ENCODE measurements at places on chromosomes 2 and 18.

GRCh38 chr18:59724103-59724502, 26.9 kb upstream of the CCBE1 start:
- DNase-seq, result no peak

GRCh38 chr2:149808556-149808955, 221.0 kb upstream of the MMADHC start:
- no peak for DNase-seq

DNA sequence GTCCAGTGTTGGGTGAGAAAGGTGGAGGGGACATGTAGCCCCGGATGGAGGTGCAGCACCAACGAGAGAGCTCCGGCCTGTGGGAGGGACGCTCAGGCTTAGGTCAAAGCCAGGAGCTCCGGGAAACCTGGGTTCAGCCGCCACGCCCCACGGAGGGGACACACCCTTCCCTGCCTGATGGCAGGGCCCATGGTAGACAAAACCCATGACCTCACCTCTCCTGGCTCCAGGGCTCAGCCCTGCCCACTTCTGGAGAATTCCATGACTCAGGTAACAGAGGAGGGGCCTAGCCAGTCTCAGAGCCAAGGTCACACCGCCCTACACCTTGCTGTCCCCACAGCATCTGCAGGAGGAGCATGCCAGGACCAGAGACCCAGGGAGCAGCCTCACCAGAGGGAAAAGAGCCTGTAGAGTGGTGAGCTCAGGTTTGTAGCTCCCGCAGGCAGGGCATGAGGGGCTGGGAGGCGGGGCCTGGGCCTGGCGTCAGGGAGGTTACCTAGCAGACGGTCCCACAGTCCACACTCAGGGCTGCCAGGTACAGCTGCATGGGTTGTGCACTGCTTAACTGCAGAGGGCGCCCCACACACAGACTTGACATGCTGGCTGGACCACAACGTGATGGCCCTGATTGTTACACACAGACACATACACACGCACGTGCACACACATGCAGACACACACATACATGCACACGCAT, 70.8 kb upstream of the SMAD7 start:
- peak; percentile 84 for DNase-seq

DNA sequence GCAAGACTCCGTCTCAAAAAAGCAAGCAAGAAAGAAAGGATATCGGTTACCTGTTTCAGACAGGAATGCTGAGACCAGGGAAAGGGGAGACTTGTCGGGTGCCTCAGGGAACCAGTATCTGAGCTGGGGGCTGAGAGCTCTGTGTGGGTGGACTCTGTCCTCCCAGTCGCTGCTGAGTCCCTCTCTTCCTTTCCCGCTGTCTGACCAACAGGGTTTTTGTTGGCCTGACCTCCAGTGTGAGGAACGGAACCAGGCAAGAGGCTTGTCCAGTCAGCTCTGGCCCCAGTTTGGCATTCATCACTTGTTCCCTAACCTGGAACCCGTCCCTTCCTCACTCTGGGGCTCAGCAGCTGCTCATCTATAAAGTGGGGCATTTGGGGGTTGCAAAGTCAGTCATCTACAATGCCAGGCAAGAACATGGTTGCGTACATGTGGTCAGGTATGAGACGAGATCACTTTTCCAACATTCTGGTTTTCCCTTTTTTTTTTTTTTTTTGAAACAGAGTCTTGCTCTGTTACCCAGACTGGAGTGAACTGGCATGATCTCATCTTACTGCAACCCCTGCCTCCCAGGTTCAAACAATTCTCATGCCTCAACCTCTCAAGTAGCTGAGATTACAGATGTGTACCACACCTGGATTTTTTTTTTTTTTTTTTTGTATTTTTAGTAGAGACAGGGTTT, 116.4 kb downstream of the PLB1 start:
- no peak for DNase-seq

GRCh38 chr18:60549338-60549960, 176.9 kb upstream of the MC4R start:
- DNase-seq, result no peak

- DNase-seq, result no peak
Observed at GRCh38 chr2:210263841-210264240, 38.6 kb upstream of the ACADL start.

DNA sequence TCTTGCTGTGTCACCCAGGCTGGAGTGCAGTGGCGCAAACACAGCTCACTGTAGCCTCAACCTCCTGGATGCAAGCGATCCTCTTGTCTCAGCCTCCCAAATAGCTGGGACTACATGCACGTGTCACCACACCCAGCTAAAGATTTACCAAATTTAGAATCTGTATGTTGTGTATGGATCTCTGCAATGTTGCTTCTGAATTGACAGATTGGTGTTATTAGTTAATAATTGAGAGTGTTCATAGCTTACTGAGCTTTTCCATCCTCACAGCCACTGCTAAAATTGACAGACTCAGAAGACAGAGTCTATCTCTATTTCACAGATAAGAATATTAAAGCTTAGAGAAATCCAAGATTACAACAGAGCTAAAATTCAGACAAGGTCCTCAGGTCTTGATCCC, 4.3 kb upstream of the NBAS start:
- no peak for DNase-seq

GRCh38 chr2:196101325-196101991, 32.8 kb upstream of the DNAH7 start:
- DNase-seq, result no peak

GRCh38 chr2:214946949-214947348, 137.5 kb upstream of the BARD1 start:
- DNase-seq, result no peak

DNA sequence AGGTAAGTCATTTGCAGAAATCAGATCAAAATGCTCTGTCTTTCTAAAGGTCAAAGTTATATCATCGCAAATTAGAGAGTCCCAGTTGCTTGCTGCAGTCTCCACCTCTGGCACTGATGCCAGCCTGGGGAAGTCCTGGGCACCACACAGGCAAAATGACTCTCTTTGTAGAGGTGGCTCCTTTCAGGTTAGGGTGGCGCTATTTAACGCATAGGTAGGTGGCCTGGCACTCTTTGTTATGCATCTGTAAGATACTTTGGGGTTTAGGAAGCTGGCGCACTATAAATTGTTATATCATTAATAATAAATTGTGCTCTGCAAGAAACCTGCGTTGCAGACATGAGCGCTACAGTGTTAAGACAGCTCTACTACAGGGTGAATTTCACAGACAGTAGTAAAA, 268.5 kb downstream of the ICOS start:
- no peak for DNase-seq

DNA sequence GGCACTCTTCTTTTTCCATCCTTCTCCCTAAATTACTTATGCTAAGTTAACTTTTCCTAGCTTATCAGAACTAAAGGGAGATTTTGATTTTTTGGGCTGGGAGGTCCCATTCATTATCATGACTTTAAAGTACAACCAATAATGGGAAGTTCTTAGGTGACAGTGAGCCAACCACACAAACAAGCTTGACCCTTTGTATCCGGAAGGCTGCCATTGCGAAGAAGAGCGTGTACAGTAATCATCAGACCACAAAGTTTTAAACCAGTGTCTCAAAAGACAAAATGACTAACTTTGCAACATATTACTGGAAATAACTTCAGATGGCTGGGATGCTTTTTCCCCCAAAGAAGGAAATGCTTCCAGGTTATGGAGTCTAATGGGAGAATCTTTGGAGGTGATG, 298.1 kb downstream of the TGIF1 start:
- no peak for DNase-seq

- DNase-seq, result no peak
Observed at GRCh38 chr18:72871091-72871490, 3.3 kb upstream of the NETO1 start.

Measured in iPS DF 19.7 (cell line).